ENCODE measurements at places on chromosomes 2 and 18.

DNA sequence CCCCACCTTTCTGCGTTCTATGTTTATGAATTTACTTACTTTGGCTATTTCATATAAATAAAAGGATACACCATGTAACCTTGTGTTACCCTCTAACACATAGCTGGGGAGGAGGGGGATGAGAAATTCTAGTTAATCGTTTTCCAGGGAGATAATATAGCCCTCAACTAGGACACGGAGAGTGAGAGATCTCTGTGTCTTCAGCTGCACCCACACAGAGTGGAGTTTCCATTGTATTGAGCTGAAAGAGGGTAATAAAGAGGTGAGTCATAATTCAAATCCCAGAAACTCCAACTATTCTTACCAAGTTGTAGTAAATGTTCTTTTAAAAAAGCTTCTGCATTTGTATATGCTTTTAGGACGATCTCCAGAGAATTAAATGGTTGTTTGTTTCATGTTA lies 110.1 kb upstream of the SULT1C3 start:
- DNase-seq = no peak

GRCh38 chr2:21981127-21981526 lies 857.4 kb downstream of the TDRD15 start:
- DNase-seq = no peak

GRCh38 chr2:204260901-204261300 lies 284.4 kb upstream of the PARD3B start:
- DNase-seq = no peak

GRCh38 chr2:216016581-216016980 lies 3.2 kb upstream of the MREG start:
- peak; percentile 23 for DNase-seq

DNA sequence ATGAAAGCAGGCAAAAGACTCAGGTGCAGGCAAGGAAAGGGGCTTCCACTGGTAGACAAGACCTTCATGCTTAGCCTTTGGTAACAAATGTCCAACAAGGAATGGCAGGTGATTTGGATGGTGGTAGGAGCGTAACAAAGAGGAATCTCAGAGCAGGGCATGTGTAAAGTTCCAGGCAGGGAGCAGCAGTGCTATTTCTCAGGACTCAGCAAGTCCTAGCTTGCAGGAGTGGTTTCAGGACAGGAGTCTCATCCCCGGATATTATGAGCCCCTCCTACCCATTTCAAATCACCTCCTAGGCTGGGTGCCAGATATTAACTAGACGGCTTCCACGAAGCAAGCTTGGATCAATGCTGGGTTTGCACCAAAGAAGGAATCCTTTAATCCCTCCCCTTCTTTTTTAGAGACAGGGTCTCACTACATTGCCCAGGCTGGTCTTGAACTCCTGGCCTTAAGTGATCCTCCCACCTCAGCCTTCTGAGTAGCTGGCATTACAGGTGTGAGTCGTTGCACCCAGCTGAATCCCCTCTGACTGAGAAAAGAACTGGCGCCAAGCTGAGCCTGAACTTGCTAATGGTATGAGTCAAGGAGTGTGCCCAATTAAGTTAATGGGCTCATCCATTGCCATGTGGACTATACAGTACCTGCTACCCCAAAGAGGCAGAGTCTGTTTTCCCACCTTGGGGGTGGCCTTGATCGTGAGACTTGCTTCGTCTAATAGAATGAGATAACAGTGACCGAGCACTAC lies 190.3 kb downstream of the ARL4C start:
- no peak for DNase-seq

DNA sequence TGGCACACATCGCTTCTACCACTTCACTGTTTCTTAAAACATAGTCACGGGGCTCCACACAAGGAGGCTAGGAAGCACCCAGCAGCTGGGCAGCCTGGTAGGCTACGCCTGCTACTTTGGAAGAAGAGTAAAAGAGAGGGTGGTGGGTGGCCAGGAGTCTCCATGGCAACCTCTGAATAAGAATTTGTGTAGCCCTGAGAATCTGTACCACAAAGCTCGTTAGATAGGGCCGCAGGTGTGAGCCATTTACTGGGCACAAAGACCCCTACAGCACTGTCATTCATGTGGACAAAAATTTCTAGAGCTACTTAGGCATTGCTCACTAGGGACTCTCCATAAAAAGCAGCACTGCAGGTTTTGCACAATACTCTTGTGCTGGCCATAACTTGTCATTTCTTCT lies 166.4 kb upstream of the MSH6 start:
- DNase-seq = no peak

DNA sequence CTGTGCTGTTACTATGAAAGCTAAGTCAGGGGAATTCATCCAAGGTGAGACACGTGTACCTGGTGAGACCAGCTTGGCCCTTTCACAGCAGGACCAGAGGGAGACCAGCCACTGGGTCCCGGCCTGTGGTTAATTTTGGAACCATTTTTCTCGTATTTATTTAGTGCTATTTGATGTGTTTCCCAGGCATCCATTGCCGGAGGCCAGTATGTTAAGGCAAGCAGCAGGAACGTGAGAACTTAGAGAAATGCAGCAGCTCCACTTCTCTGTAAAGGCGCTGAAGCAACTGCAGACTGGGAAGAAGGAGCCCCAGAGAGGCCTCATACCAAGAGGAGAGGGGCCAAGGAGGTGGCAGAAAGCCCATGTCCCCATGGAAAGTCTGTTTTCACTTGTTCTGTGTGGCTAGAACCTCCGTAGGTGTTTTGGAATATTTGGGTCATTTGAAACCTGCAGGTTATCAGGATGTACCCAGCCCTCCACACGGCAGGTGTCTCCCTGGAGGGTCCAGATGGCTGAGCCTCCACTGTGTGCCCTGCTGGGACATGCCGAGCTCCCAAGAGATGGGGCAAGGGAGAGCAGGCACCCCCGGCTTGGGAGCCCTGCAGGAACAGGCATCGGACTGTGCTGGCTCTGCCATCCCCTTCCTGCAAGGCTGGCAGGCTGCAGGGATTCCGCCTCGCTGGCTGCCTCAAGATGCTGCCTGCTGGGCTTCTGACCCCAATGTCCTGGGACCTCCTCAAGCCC lies 256.0 kb upstream of the RAB6C start:
- no peak for DNase-seq

- DNase-seq = no peak
Measured at GRCh38 chr2:195489101-195489500, 167.9 kb upstream of the SLC39A10 start.

DNA sequence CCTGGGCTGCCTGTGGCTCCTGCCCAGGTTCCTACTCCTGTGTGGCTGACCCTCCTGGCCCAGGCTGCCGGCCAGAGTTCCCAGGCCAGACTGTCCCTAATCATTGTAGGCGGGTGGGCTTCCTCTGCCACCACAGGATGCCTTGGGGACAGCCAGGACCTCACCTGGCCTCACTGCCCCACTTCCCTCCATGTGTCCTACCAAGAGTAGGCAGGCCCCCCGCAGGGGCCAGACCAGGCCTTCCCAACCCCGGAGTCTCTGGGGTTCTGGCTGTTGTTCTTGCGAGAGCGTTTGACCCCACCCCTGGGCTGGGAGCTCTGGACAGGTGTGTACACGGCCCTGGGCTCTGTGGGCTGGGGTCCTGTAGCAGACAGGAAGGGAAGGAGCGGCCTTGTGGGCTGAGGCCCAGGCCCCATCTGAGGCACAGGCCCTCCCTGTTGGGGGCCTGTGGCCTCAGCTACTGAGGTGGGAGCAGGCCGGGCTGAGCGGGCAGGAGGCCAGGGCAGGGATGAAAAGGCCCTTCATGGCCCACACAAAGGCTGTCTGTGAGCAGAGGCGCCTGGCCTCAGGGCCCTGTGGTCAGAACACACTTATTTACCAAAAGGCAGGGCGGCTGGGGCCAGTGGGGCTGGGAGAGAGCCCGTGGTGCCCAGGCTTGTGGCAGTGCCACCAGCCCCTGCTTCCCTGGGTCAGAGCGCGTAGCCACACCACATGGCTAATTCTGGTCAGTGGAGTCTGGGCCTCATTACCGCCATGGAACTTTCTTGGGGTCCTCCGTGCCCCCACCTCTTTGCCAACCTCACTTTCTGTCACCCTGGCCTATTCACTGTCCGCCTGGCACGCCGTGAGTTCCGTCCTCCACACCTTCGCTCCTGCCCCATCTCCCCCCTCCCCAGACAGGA lies 2.0 kb downstream of the SNORC start:
- no peak for DNase-seq

- DNase-seq = peak; percentile 24
Measured at GRCh38 chr2:18178736-18179349, 300.4 kb downstream of the KCNS3 start.

DNA sequence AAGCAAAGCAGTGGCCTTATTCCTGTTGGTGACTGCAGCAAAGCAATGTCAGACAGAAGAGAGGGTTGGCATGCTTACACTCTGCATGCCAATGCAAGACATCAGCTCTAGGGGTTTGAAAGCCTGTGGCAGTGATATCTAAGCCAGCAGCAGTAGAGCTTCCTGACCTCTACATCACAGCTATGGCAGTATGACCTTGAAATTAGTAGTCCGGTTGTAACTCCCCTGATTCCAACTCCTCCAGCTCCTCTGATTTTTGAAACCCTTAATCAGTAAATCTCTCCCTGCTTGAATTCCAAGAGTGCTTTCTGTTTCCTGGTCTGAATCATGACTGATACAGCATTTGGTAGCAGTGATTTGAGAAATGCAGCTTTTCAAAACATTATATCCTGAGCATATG lies 60.0 kb upstream of the LRP1B start:
- no peak for DNase-seq

GRCh38 chr18:56146565-56146964 lies 491.8 kb downstream of the TXNL1 start:
- no peak for DNase-seq

- DNase-seq = no peak
Measured at GRCh38 chr2:216073773-216074172, 7.8 kb downstream of the PECR start.

DNA sequence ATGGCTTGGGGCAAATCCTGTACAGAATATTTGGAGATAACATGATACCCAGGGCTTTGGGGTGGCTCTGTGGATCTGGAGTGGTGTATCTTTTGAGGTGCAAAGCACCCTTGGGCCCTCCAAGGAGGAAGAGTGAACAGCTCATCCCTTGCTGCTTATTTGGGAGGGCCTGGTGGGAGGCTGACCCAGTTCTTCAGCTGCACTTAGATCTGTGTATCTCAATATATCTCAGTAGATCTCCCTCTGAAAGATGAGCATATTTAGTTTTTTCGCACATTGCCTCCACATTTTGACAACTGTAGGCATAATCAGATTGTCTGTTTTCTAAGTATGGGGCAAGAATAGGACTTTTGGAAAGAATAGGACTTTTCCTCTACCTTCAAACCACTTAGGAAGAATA lies 2.8 kb downstream of the TRIM54 start:
- no peak for DNase-seq

GRCh38 chr2:9205963-9206948 lies at the start of gene ASAP2:
TSS of gene ASAP2 (plus strand) at chr2:9206812. CDS start at chr2:9207105, 293 bp downstream.
- DNase-seq = peak; percentile 16

DNA sequence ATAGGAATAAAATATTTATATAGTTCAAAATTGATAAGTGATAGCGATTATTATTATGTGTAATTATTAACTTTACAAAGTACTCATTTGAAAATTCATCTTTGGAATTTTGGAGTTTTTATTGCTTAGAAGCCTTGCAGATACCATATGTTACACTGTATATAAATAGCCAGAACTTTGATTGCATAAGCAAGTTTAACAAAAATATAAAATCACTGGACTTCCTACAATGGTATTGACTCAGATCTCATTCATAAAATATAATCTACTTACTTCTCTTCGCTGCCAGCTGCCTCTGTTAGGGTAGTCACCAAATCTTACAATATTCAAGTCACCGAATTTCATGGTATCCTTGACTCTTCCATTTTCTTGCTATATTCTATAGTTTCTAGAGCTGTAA lies 22.5 kb downstream of the KLHL14 start:
- no peak for DNase-seq

GRCh38 chr2:209253544-209253943 lies 170.3 kb upstream of the MAP2 start:
- no peak for DNase-seq

GRCh38 chr18:25284281-25284680 lies 67.7 kb downstream of the ZNF521 start:
- DNase-seq = no peak

- DNase-seq = no peak
Measured at GRCh38 chr18:28045176-28045810, 131.6 kb downstream of the CDH2 start.

DNA sequence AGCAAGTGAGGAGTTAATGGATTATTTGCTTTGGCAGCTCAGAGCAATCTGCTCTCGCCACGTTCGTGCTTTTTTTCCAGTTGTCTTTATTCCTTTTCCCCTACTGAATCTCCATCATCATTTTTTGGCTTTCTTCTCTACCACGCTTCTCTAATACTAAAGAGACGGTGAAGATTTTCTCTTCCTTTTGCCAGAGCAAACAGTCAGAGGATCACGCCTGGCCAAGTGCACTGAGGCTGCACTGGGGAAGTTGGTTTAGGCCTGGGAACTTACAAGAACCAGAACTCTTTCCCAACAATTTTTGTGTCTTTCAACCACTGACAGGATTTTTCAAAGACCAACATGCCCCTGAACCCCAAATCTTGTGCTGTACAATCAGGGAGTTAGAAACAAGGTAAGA lies 172.3 kb downstream of the PID1 start:
- no peak for DNase-seq

DNA sequence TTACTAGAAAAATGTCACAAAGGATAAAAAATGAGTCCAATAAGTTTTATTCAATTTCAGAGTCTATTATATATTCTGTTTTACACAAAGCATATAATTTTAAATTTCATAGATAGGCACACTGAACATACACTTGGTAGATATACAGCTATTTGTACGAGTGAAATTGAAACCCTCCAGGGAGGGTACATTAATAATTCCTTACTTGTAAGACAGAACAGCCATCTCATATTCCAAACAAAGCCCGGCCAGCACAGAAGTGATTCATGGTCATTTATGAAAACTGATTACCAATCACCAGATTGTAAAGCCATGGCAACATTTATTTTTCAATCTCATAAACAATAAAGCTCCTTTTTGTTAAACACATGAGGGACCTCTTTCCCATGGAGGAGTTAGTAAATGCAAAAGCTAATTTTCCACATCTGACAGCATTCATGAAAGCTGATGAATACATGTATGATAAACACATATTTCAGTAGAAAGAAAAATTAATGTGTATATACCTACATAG lies 190.6 kb downstream of the TDRD15 start:
- no peak for DNase-seq

- DNase-seq = no peak
Measured at GRCh38 chr18:5380586-5380985, 85.1 kb upstream of the ZBTB14 start.

DNA sequence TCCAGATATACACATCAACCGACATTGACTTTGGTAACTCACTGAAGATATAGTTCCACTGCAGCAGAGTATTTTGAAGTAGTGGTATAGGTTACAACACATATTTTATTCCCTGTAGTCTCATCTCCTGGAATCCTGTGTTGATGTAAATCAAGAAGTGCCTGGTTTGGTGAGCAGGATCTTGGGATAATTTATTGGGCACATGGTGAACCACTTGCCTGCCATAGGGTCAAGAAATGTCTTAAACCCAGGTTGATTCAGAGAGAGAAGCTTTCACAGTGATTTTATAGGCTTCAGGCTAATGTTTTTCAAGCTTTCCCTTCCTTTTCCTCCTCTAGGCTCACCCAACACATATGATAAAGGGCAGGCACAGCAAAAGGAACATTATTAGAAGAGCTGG lies 24.6 kb downstream of the CCDC85A start:
- DNase-seq = no peak

- peak; percentile 67 for DNase-seq
Measured at GRCh38 chr2:172172513-172173173, 69.9 kb upstream of the DLX2 start.

Measured in CD4-positive, alpha-beta T cell treated with Interleukin-10 for 1 hour (primary cell).